ENCODE measurements at places on chromosomes 3 and 15.

DNA sequence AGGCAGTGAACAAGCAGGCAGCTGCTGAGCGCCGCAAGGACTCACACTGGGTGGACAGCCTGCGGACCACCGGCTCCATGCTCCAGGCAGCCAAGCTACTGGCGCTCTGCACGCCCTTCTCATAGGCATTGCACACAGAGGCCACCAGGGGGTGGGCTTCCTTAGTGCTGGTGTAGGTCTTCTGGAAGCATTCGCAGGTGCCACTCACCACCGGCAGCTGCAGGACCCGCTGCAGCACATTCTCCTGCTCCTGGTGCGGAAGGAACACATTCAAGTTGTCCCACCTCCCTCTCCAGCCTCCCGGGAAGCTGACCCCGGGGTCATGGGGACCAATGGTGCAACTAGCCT lies 6.0 kb downstream of the PLIN1 start:
- DNase-seq: no peak

DNA sequence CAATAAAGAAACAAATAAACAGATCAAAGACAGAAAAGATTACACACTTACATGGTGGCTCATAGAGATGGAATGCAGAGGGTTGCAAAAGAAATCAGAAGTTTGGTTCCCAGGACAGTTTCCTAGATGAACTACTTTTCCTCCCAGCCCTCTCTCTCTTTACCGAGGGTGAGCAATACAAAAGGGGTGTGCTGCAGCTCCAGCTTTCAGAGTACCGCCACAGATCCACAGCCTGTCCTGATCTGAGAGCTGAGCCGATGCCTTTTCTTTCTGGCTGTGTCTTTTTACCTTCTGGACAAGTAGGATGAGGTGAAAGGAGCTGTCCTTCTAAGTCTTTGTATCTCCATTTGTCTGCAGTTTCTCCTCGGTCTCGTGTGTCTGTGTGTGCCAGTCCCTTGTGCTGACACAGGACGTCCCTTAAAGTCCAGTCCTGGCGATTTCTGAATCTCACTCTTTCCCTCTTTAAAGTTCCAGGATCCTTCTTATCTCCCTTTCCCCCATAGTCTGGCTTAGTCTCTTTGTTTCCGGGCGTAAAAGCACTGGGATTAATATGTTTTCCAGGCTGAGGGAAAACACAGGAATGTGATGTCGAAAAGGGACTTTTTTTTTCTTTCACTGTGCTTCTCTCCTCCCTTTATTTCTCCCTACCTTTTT lies 540 bp downstream of the CCDC80 start:
- no peak for DNase-seq

GRCh38 chr3:72997421-72997961 lies 880 bp downstream of the PPP4R2 start:
- DNase-seq: no peak

- no peak for DNase-seq
These were observed 34.1 kb upstream of the SMAD3 start for GRCh38 chr15:67031331-67031730.
